ENCODE measurements at places on chromosomes 6 and 20.

DNA sequence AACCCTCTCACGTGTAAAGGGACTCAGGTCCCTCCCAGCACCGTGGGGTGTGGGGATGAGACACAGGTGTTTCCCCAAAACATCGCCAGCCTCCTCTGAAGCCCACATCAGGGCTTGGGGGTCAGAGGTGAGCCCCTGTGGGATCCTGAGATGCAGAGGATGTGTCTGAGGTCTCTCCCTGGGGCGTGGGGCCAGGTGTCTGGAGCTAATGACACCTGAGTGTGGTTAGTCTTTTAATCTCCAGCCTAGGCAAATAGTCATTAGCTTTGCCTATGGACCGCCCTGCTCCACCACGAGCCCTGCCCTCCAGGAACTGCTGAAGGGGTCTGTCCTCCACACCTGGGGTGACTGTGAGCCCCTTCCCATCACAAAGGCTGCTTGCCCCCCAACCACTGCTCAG is 1.7 kb downstream of the SRMS start:
- no peak for DNase-seq

DNA sequence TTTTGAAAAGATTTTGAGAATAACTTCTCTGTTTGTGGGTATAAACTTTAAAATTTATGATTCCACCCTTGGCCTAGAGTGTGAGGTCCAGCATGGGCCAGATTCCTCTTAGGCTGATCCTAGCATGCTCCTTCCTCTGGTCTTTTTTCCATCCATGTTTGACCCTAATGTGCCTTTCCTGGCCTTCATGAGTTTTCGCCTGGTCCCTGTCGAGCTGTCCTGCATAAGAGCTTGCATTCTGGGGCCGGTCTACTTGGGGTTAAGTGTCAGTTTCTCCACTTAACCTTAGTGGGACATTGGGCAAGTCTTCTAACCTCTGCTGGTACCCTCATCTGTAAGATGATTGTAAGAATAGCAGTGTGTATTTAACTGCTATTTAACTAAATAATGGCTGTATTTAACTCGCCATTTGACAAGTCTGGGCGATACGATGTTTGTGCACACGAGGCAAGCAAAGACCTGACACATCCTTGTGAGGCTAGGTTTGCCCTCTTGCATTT is 40.7 kb upstream of the TAGAP start:
- DNase-seq = no peak

DNA sequence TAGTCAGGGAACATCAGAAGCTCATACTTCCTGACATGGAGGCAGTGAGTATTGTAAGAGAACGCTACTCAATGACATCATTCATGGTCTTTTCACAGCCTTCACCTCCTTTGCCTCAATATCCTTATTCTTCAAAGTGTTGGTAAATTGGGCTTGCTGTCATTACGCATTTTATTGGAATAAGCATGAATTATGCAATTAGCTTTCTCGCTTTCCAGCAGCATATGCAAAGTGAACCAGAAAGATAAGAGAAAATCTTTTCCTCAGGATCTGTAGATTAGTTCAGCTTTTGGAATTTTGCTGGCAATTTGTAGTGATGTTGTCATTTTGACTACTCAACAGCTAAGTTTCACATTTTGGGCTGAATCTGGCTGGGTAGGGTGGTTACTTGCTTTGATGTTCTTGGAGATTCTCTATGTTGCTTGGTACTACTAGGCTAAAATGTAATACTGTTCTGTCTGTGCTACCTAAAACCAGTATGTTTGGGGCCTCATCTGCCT is 1012.1 kb downstream of the KIF16B start:
- no peak for DNase-seq

DNA sequence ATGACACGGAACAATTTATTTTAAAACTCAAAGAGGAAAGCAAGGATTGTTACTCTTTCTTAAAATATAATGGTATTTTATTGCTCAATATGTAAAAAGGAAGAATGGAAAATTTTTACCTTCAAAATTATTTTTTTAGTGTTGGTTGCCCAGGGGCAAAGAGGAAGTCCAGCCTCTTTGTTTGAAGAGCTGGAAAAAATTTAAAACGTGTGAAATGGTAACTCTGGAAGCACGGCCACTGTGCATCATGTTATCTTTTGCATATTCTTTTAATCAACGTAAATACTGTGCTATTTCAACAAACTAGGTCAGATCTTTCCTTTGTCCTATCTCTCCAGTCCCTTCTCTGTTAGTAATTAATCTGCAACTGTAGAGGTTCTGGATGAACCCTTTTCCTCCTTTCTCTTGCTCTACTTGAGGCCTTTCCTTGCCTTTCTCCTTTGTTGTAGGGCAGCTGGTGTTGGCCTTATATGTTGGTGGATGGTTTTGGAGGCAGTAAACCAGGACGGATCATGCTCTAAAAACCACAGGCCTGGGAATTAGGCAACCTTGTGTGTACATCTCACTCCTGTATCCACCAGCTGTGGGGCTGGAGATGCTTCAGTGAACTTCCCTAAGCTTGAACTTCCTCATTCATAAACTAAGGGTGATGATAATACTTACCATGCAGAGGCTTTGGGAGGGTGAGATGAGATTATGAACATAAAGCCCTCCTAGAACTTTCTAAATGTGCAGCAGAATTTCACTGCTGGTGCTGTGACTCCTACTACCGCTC is 143.3 kb downstream of the PRL start:
- DNase-seq = no peak

GRCh38 chr6:63643862-63644261 is 8.3 kb downstream of the PHF3 start:
- no peak for DNase-seq

GRCh38 chr20:10902576-10903282 is 228.9 kb upstream of the JAG1 start:
- no peak for DNase-seq

- no peak for DNase-seq
These were observed 14.2 kb downstream of the SMPDL3A start for GRCh38 chr6:122803171-122803661.

DNA sequence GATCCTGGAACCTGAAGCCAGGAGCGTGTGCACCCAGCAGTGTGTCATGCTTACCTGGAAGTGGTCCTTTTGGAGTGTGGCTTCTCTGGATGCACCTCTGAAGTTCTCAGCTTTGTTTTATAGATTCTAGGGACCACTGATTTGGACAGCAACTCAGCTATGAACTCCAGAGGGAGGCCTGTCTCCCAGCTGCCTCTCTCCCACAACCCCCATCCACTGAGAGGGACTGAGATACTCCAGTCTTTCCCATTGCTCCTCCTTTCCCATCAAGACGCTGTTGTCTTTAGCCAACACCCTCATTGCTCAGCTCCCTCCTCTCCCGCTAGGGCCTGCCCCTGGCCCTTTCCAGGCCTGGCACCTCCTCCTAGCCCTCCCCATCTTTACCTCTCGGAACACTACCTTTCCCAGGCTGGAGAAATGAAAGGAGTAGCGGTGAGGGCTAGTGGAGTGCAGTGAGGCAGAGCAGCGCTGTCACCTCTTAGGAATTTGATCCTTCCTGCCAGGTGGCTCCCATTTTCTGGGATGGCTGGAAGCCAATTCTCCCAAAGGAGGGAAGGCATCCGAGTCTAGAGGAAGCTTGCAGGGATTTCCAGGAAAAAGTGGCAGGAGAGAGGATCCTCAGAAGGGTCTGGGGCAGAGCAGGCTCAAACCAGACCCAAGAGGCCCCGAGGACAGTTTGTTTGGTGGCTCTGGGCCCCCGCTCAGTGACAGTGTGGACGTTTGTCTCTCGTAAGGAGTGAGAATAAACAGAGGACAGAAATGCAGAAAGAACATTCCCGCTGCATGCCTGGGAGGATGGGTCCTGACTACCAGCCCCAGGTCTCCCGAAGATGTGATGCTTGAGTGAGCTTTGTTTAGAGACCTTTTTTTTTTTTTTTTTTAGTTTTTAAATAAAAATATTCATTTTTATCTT is at the start of gene LRRN4:
Gene LRRN4, minus strand, starts transcription at position 285 of the 913 bp plus-strand sequence. CDS start 1,261 bp downstream, outside the sequence.
- DNase-seq = no peak

DNA sequence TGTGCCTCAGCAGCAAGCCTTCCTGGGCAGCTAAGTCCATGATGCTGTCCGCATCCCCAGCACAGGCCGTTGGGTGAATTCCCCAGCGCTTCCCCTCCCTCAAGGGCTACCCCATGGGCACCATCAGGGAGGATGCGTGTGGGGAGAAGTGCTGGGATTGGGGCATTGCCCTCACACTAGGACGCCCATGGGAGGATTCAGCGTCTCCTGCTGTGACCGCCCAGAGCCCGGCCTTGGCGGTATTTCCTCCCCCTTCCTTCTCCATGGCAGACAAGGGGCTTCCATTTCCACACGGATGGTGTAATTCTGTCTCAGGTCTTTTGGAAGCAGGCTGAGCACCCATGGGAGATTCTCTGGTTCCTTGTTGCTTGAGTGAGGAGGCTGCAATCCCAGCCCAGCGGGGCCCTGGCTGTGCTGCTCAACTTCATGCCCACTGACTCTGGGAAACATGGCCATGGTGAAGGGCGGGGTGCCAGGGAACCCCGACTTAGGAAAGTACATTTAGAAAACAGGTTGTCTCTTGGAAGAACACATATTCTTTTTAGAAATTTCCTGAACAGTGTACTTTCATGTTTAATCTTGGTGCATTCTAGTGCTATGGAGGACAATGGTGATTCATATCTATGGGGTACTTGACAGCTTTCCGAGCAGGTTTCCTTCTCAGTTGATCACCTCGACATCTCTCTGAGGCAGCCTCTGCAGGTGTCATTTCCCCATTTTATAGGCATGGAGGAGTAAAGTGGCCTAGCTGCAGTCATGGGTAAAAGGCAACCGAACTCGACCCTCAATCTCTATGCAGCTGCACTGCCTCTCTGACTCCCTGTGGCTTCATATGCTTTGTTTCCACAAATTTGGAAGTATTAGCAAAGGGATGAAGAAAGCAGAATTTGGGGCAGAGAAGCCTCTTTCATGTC is 178.2 kb upstream of the CST7 start:
- DNase-seq = no peak

GRCh38 chr6:123838505-123839234 is 35.0 kb downstream of the NKAIN2 start:
- no peak for DNase-seq

GRCh38 chr6:16836144-16836981 is 75.1 kb upstream of the ATXN1 start:
- no peak for DNase-seq

- no peak for DNase-seq
These were observed 17.6 kb upstream of the NUP153 start for GRCh38 chr6:17724341-17724740.

- no peak for DNase-seq
These were observed 107.2 kb downstream of the CHD6 start for GRCh38 chr20:41510847-41511450.

DNA sequence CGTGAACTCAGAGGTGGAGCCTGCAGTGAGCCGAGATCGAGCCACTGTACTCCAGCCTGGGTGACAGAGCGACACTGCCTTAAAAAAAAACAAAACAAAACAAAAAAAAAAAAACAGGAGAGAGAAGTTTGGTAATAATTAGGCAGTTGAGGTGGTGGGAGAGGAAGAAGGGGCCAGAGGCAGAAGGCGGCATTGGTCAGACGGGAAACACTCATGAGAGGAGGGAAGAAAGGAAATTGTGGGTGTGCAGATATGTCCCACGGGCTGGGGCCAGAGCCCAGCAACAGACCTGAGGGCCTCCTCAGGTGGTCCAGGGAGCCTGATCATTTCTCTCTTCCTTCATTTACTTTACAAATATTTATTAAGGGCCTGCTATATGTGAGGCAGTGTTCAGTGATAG is 20.0 kb downstream of the SULF2 start:
- no peak for DNase-seq

GRCh38 chr6:144469144-144469575 is 184.0 kb downstream of the UTRN start:
- DNase-seq = no peak

DNA sequence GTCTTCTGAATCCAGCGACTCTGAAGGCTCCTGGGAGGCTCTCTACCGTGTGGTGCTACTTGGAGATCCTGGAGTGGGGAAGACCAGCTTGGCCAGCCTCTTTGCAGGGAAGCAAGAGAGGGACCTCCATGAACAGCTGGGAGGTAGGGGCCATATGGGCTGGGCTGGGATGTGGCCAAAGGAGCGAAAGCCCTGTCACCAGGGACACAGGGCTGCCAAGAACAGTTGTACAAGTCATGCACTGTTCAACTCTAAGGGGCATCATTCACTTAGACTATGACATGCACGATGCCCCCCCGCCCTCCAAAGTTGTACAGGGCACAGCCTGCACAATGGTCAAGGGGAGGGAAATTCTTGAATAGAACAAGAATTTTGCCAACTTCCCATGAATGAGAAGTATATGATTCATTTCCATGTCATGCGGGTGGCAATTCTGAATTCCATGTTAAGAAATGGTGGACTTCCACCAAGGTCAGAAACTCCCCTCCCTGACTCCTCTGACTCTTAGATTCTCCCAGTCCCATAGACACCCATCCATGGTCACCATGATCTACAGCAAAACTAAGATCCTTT is 1.6 kb downstream of the REM1 start:
- no peak for DNase-seq

DNA sequence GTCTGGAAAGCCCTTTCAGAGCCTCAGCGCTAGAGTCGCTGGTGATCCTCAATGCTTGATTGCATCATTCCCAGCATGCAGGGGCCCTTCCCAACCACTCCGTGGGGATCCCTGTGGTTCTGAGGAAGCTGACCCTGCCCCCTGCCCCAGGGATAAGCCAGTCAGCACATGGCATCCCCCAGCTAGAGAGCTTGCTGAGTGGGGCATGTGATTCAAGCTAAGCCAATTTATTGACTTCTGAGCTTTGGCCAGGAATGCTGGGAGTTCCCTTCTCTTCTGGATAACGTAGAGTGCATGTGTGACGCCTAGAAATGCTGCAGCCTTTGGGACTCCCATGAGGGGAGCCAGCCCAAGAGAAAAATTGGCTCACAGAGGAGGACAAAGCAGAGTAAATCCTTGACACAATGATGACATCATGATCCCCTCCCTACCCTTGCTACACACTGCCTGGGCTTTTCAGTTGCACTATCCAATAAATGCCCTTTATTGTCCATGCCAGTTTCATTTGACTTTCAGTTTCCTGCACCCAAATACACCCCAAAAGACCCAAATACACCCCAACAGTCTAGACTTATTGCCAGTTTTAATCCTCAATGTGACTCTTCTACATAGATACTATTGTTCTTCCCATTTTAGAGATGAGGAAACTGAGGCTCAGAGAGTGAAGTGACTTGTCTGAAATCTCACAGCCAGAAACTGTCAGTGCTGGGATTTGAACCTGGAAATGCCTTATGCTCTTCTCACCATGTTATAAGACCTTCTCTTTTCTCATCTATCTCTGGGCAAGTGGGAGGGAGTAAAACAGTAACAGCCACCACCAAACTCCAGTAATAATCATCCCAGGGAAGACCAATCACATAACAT is 34.3 kb downstream of the KCNB1 start:
- DNase-seq = no peak

DNA sequence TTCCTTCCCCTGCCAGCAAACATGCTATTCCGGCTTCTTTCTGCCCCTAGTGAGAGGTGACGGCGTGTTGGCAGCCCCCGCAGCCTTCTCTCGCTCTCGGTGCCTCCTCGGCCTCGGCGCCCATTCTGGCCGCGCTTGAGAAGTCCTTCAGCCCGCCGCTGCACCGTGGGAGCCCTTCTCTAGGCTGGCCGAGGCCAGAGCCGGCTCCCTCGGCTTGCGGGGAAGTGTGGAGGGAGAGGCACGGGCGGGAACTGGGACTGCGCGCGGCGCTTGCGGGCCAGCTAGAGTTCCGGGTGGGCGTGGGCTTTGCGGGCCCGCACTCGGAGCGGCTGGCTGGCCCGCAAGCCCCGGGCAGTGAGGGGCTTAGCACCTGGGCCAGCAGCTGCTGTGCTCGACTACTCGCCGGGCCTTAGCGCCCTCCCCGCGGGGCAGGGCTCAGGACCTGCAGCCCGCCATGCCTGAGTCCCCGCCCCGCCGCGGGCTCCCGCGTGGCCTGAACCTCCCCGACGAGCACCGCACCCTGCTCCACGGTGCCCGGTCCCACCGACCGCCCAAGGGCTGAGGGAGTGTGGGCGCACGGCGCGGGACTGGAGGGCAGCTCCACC is 20.0 kb upstream of the PXDC1 start:
- no peak for DNase-seq

- DNase-seq = no peak
These were observed 27.4 kb upstream of the MAPRE1 start for GRCh38 chr20:32792316-32792715.

All from pancreas (tissue), 10 donors.